ENCODE measurements at places on chromosomes 11 and 22.

DNA sequence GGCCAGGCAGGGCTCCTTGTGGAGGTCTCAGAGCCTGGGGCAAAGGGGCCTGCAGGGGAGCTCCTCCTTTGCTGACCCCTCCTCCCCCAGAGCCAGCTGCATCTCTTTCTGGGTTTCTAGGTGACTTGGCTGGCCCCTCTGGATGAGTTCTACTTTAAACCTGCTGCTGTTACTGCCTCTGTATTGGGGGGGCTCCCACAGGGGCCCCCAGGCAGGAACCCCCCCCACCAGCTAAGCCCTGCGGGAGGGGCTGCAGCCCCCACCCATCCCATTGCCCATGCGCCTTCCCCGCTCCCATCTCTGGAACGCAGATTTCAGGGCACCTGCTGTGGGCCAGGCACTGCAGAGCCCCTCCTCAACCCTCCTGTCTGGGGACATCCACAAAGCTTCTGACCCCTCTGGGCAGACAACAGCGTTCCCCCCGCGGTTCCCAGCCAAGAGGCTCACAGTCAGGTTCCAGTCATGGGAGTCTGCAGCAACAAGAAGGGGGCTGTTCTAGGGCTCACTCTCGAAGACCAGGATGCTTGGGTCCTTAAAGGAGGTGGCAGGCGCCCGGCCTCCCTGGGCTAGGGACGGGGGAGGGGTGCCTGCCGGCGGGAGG is 815 bp upstream of the PLCB3 start:
- DNase-seq = no peak

GRCh38 chr11:19917069-19917468 is 204.4 kb downstream of the NAV2 start:
- no peak for DNase-seq

GRCh38 chr22:29596408-29596807 is 7.0 kb upstream of the NF2 start:
- no peak for DNase-seq

- no peak for DNase-seq
These were observed 51.7 kb upstream of the LDLRAD3 start for GRCh38 chr11:35892166-35892565.

GRCh38 chr11:125931668-125932067 is 14.2 kb upstream of the VSIG10L2 start:
- no peak for DNase-seq

DNA sequence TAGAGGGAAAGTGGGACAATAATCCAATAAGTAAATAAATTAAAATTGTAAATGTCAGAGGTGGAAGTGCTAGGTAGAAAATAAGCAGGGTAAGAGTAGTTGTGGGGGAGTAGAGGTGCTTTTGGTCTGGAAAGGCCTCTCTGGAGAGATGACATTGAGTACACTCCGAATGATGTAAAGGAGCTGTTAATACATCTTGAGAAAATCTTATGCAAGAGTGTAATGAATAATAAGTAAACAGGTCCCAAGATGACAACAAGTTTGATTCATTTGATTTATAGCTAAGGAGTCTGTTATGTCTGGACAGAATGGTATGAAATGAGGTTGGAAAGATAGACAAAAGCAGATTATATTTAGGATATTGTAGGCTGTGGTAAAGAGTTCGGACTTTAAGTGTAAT is 87.5 kb downstream of the TMEM135 start:
- no peak for DNase-seq

DNA sequence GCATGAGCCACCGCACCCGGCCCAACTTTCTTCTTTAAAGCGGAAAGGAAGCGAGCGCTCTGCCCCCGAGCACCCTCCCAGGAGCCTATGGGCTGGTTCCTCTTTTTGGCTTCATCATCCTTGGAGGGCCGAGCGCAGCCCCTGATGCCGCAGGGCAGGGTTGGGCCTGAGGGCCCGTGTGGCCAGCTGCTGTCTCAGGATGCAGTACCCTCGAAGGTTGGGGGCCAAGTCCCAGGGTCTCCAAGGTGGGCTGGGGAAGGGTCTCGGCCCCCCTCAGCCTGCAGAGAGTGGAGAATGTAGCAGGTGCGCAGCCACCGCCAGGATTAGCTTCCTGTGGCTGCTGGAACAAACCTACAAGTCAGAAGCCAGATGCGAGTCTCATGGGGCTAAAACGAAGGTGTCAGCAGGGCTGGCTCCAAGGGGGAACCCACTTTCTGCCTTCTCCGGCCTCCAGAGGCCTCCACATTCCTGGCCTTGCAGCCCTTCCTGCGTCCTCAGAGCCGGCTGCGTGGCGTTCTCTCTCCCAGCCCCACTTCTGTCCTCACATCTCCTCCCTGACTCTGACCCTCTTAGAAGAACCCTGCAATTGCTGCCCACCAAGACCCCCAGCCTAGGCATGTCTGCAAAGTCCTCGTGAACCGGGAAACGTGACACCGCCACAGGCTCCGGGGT is 2.9 kb downstream of the PANX2 start:
- DNase-seq = no peak

DNA sequence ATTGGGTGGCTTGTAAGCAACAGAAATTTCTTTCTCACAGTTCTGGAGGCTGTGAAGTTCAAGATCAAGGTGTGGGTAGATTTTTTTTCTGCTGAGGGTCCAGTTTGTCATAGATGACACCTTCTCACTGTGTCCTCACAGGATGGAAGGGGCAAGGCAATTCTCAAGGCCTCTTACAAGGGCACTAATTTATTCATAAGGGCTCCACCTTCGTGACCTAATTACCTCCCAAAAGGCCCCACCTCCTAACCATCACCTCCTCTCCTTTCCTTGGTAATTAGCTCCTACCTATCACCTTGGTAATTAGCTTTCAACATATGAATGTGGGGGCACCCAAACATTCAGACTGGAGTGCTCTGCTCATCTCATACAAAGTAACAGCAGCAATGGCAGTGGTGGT is 92.3 kb upstream of the CD44 start:
- no peak for DNase-seq
